MM.1S (cell line): ENCODE measurements at places on chromosomes 6 and 20.

- H3K4me1 ChIP-seq, result no peaks in the 10 kb centered on the region
- DNase-seq, result no peak
- no peak overlapping the region for H3K4me3 ChIP-seq
- no peaks in the 10 kb centered on the region for H3K36me3 ChIP-seq
These were observed 56.6 kb downstream of the PCMT1 start for GRCh38 chr6:149806127-149806526.

DNA sequence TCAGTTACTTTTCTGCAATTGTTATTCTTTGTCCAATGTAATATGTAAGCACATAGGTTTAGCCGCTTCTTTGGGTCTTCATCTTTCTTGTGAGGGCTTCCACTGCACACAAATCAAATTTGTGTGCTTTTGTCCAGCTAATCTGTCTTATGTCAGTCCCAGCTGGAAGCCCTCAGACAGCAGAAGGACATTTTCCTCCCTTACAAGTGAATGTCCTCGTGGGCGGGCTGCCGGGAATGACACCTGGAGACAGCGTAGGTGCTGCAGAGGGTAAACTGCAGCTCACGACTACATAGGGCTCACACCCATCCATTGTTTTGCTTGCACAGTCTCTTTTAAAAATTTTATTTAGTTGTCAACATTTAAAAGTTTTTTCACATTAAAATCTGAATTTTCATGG lies 24.6 kb upstream of the PPP1R14C start:
- no peaks in the 10 kb centered on the region for H3K4me1 ChIP-seq
- DNase-seq, result no peak
- no peak overlapping the region for H3K4me3 ChIP-seq
- H3K27me3 ChIP-seq, result no peaks in the 10 kb centered on the region
- H3K36me3 ChIP-seq, result no peaks in the 10 kb centered on the region

GRCh38 chr20:1652960-1653359 lies 4.6 kb downstream of the SIRPG start:
- peak; percentile 58 for DNase-seq
- H3K4me3 ChIP-seq, result no peak overlapping the region
- no peak overlapping the region for H3K27ac ChIP-seq
- H3K36me3 ChIP-seq, result no peaks in the 10 kb centered on the region

- no peak overlapping the region for H3K4me3 ChIP-seq
- no peaks in the 10 kb centered on the region for H3K4me1 ChIP-seq
- DNase-seq, result no peak
- H3K36me3 ChIP-seq, result no peaks in the 10 kb centered on the region
These were observed 302.9 kb upstream of the SYNCRIP start for GRCh38 chr6:85945459-85946185.

GRCh38 chr6:157779705-157780604 lies 43.1 kb upstream of the SNX9 start:
- H3K4me3 ChIP-seq, result no peak overlapping the region
- H3K27ac ChIP-seq, result no peak overlapping the region
- H3K4me1 ChIP-seq, result no peaks in the 10 kb centered on the region
- no peak for DNase-seq
- H3K36me3 ChIP-seq, result no peaks in the 10 kb centered on the region

GRCh38 chr20:62063315-62063980 lies 2.2 kb downstream of the TAF4 start:
- H3K4me1 ChIP-seq, result peaks cover 6% of the 10 kb centered on the region
- H3K27ac ChIP-seq, result no peak overlapping the region
- H3K36me3 ChIP-seq, result no peaks in the 10 kb centered on the region
- no peak for DNase-seq
- H3K27me3 ChIP-seq, result peaks cover 5% of the 10 kb centered on the region; the same call in 1 of the 2 replicates

- no peak for DNase-seq
- H3K4me1 ChIP-seq, result no peaks in the 10 kb centered on the region
- no peak overlapping the region for H3K4me3 ChIP-seq
- no peaks in the 10 kb centered on the region for H3K36me3 ChIP-seq
- no peak overlapping the region for H3K27ac ChIP-seq
These were observed 111.1 kb downstream of the DLL1 start for GRCh38 chr6:170179616-170180324.

DNA sequence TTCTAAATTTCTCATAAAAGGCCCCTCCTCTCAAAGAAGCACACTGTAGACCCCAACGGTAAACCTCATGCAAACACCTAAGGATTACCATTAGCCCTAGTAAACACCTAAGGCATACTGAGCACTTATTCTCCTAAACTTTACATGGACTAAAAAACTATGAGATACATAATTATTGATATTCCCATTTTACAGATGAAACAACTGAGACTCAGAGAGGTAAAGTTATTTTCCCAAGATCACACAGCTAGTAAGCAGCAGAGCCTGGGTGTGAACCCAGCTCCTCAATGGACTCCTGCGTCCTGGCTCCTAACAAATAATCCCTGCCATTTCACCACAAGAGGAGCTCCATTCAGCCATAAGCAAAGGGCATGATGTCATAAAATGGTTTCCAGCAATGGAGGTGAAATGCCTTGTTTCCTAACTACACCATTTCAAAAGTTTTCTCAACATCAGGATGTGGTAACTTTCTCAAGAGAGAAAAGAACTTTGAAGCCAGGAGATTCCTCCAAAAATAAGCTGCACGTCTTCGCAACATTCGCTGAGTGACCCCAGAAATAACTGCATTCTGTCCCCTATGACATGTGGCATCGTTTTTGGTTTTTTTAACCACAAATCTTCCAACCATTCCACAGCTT lies 4.1 kb downstream of the ATP9A start:
- no peak for DNase-seq
- no peaks in the 10 kb centered on the region for H3K27me3 ChIP-seq
- no peaks in the 10 kb centered on the region for H3K36me3 ChIP-seq
- no peak overlapping the region for H3K27ac ChIP-seq

DNA sequence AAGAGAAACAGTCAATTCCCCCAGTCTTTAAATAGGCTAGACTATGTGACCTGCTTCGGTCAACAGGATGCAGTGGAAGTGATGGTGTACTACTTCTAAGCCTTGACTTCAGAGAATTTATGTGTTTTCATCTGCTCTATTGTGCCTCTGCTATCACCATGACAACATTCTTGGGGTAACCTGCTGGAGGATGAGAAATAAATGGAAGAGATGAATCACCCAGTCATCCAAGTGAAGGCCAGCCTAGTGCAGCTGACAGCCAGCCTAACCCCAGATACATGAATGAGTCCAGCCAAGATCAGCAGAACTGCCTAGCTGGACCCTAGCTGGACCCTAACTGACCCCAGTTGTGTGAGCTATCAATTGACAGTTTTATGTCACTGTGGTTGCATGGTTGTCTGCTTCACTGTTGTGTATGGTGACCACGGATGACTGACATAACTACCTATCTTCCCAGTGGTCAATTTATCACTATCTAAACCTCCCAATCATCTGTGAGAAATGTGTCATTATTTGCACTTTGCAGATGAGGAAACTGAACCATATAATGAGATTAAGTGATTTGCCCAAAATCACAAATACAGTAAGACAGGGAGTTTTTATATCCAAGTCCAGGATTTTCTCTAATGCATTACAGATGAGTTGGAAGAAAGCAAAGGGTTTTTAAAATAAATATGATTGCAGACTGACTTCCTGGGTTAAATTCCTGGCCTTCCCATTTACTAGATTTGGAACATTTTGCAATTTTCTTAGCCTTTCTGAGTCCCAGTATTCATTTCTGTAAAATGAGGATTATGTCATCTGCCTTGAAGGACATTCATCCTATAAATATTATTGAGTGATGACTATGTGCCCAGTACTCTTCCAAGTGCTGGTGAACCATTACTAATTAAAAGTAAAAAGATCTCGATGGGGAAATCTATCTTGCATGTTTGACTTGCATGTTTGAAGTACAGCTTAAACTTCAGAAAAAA lies 136.4 kb upstream of the PLCB4 start:
- H3K4me3 ChIP-seq, result no peak overlapping the region
- no peaks in the 10 kb centered on the region for H3K4me1 ChIP-seq
- DNase-seq, result no peak
- H3K27me3 ChIP-seq, result no peaks in the 10 kb centered on the region
- no peaks in the 10 kb centered on the region for H3K36me3 ChIP-seq

GRCh38 chr20:46316984-46317684 lies 8.8 kb upstream of the CDH22 start:
- peaks cover 97% of the 10 kb centered on the region for H3K27me3 ChIP-seq
- no peak for DNase-seq
- H3K4me3 ChIP-seq, result no peak overlapping the region
- H3K4me1 ChIP-seq, result no peaks in the 10 kb centered on the region
- no peak overlapping the region for H3K27ac ChIP-seq

GRCh38 chr20:33685328-33686099 lies 671 bp downstream of the E2F1 start:
- peak overlapping the region; percentile 92 for H3K4me3 ChIP-seq
- DNase-seq, result peak; percentile 87
- peak overlapping the region; percentile 87 for H3K27ac ChIP-seq
- peaks cover 14% of the 10 kb centered on the region for H3K4me1 ChIP-seq

DNA sequence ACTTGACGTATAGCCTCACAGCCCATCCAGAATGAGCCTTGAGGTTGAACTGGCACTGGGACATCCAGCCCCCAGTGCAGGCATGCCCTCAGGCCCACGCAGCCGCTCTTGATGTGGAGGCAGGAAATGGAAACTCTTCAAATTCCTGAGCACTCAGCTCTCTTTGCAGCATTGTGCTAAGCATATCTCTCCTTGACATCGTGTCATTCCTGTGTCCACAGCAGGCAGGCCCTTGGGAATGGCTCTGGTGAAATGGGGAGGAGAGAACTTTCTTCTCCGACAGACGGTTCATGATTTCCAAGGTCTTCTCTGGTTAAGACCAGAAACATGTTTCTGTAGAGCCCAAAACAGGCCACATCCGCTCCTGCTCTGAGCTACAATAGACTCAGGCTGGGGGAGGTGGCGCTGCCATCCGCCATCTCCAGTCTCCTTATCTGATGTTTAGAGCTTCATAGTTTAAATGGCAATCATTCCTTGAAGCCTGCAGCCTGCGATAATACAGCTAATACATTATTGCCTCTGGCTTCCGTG lies 248.8 kb downstream of the CDH4 start:
- H3K27me3 ChIP-seq, result peaks cover 70% of the 10 kb centered on the region
- H3K4me3 ChIP-seq, result no peak overlapping the region
- no peaks in the 10 kb centered on the region for H3K4me1 ChIP-seq
- DNase-seq, result no peak
- no peaks in the 10 kb centered on the region for H3K36me3 ChIP-seq
- no peak overlapping the region for H3K27ac ChIP-seq

GRCh38 chr20:23773579-23773978 lies 22.8 kb upstream of the CST1 start:
- DNase-seq, result no peak
- no peaks in the 10 kb centered on the region for H3K36me3 ChIP-seq
- no peaks in the 10 kb centered on the region for H3K27me3 ChIP-seq
- H3K4me3 ChIP-seq, result no peak overlapping the region
- H3K4me1 ChIP-seq, result no peaks in the 10 kb centered on the region

DNA sequence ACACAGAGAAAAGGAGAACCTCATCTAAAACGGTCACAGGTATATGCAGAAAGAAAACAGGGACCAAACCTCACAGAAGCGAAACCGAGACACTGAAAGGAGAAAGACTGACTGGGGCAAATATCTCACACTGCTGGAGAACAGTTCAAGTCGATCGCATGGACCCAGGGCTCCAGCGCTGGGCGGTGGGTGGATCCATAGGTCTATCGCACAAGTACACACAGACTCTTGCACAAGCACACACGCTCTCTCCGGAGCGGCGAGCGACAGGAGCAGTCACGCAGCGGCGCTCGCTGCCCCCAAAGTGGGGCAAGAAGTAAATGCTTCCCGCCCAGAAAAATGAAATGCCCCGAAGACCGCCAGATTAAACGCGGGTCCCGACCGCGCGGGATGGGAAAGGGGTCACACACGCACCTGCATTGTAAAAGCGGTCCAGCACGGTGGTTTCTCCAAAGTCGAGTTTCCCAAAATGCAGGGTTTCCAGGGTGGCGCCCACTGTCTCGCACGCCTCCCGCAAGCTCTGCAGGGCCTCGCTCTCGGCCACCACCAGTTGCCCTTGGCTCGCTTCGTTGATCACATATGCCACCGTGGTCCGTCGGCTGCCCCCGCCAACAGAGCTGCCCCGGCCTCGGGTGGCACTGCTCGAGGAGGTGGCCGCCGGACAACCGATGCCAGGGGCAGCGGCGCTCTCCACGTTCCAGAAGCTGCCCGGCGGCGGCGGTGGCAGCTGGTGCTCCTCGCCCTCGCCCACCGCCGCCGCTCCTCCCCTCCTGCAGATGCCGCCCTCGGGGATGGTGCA lies 782 bp downstream of the MAP3K5 start:
- peak; percentile 73 for DNase-seq
- peak overlapping the region; percentile 76; the same call in 1 of the 2 replicates for H3K27ac ChIP-seq
- H3K4me3 ChIP-seq, result peak overlapping the region; percentile 97
- H3K36me3 ChIP-seq, result no peaks in the 10 kb centered on the region

- H3K36me3 ChIP-seq, result no peaks in the 10 kb centered on the region
- no peaks in the 10 kb centered on the region for H3K4me1 ChIP-seq
- no peak overlapping the region for H3K27ac ChIP-seq
- no peak overlapping the region for H3K4me3 ChIP-seq
These were observed 56.9 kb upstream of the FOXP4 start for GRCh38 chr6:41489120-41489851.

DNA sequence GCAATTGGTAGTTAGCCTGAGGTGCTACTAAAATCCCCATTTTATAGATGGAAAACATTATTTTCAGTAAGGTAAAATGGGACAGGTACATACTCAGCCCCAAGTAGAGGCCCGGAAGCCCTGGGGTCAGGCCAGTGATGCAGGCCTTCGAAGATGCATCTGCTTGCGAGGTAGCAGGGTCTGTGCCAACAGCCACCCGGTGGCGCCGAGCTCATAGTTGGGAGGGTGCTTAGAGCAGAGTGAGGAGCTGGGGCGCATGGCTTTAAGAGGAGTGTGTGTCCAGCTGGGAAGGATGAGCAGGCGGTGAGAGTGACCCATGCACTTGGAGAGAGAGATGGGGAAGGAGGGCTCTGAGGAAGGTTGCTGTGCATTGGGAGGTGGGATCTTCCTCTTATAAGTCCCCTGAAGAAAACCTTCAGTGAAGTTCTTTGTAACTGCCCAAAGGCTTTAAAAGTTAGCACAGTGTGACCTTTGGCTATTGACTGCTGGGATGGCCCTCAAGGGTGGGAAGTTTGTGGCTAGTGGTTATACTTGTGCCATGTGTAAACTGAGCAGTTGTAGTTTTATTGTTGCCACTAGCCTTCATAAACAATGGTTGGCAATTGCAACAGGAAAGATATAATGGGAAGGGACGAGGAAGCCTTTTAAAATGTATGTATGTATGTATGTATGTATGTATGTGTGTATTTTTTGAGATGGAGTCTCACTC lies 71.1 kb downstream of the TOX2 start:
- H3K27me3 ChIP-seq, result no peaks in the 10 kb centered on the region
- H3K4me1 ChIP-seq, result peaks cover 37% of the 10 kb centered on the region
- no peak overlapping the region for H3K4me3 ChIP-seq
- no peaks in the 10 kb centered on the region for H3K36me3 ChIP-seq
